T follicular helper cell (primary cell): ENCODE measurements at places on chromosomes 6 and 20.

GRCh38 chr6:35775031-35775430 is 1.4 kb upstream of the CLPSL2 start:
- no peak for DNase-seq

DNA sequence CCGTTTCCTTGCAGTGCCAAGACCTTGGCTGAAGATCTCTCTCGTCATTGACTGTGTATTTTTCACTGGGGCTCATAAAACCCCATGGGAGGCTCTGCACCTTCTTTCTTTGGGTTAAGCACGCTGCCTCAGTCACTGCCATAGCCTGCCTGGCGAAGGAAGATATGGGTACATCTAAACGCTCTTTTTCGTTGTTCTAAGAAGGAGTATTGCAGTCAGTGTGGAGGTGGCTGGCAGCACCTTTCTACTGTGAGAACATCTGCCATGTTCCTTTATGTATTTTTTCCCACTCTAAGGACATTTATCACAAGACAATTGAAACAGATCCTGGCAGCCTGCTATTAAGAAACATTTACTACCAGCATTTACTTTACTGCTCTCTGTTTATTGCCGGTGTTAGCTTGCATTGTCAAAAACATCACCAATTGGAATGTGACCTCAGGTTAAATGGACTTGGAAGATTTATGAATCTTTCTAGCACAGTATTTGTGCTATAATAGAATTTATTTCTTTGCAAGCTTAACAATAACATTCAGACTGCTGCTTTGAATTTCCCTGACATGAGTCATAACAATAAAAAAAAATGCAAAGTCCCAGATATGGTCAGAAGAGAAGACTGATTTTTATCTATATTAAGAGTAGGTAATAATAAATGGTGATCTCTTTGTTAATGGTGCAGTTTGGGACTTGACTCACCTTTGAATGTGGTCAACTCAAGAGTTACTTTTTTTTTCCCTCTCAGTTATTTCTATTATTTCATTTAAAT is 62.2 kb upstream of the CLDN20 start:
- DNase-seq, result no peak

DNA sequence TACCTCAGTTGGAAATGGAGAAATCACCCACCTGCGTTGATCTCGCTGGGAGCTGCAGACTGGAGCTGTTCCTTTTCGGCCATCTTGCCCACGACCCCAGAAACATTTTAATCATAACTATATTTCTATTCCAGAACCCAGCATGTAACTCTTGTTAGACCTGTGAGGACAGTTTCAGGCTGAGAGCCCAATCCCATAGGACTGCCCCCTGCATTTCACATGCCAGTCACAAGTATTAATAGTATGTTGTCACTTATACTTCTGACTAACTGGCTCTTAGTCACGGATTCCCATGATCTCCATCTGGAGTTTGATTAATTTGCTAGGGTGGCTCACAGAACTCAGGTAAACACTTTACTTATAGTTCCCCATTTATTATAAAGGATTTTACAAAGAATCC is 96.0 kb upstream of the PRND start:
- no peak for DNase-seq

GRCh38 chr6:106227612-106228507 is 97.7 kb downstream of the ATG5 start:
- no peak for DNase-seq

GRCh38 chr6:167113935-167114910 is 8.7 kb upstream of the CCR6 start:
- peak; percentile 67 for DNase-seq

GRCh38 chr20:24445510-24446170 is 23.8 kb upstream of the SYNDIG1 start:
- no peak for DNase-seq

GRCh38 chr6:163750431-163751031 is 336.0 kb downstream of the QKI start:
- DNase-seq, result no peak

DNA sequence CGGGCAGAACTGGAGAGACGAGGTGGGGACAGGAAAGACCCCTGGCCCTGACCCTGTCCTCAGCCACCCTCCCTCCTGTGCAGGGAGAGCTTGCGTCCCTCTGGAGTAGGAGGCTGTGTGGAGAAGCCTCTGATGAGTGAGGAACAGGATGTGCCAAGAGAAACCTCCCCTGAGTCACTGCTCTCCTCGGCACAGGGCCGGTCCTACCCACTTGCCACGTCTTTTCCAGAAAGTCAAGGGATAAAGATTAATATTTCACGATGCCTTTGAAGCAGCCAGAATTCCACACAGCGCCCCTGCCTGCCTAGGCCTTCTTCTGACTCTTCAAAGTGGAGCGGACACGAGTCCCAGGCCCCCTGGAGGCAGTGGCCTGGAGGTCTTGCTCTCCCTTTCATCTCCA is 34.9 kb upstream of the THBS2 start:
- DNase-seq, result no peak

GRCh38 chr20:41171736-41172295 is 34.5 kb downstream of the PLCG1 start:
- DNase-seq, result no peak

GRCh38 chr6:170281331-170282292 is 9.3 kb downstream of the DLL1 start:
- no peak for DNase-seq

GRCh38 chr6:63635215-63635587 is 401 bp upstream of the PHF3 start:
- DNase-seq, result no peak

DNA sequence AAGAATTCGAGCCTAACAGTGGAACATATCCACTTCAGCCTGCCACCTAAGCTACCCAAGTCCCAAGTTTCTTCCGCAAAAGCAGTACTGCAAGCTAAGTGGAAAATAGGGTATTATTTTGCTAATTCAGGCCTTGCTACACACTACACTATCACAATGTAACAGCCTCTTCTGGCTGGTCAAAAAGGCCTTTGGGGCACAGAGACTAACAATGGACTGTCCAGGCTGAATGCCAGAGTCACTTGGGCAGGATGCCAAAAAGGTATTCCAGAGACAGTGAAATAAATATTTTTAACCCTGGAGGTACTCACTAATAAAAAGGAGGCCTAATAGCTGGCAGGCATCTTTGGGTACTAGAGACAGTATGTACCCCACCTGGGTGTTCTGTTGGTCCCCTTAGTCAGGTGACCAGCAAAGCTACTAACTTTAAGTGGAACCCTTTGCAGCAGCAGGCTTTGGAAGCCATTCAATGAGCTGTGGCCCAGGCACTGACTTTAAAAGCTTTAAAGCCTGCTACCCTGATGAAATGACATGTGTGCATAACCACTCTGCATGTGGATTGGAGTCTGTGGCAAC is 692.1 kb downstream of the HTR1B start:
- DNase-seq, result no peak
